Dermis microvascular lymphatic vessel endothelial cell (primary cell): ENCODE measurements at places on chromosomes 6 and 20. TPM values are rescaled to one million over a fixed set of nuclear protein-coding genes. Genes with fewer than 3 reads are reported as not detected.

PTPRA gene
- 18.7 and 25.7 TPM in 2 replicates for total RNA-seq

NKAPL gene
- total RNA-seq = under 0.01 and 0.38 TPM in 2 replicates

GRCh38 chr6:166251211-166251610 lies 57.0 kb downstream of the PRR18 start:
- DNase-seq = no peak

- DNase-seq = no peak
Measured at GRCh38 chr20:56427797-56428196, 15.7 kb downstream of the CASS4 start.

DNA sequence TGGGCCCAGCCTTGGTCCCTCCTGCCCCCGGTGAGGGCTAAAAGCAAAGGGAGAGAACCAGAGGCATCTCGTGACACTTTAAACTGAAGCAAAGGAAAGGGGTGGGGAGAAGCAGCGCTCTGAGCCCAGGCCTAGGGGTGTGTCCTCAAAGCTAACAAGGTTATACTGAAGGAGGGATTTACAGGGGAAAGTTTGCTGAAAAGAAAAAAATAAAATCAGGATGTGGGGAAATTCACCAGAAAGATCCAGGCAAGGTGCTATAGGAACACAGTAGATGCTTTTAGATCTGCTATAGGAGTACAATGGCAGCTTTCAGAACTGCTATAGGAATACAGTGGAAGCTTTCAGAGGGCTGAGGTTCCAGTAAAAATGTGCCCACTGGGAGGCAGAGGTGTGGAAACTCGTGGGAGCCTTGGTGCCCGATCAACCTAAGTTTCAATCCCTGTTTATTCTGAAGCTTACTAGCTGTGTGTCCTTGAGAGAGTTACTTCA lies at the start of gene COL9A1:
Gene COL9A1 (minus strand): TSS at position 51 of the 492 bp plus-strand sequence. CDS start 160 bp downstream, outside the sequence.
- no peak for DNase-seq

GRCh38 chr6:159728531-159728964 lies 1.2 kb downstream of the WTAP start:
- no peak for DNase-seq

GRCh38 chr6:67630146-67630545 lies 1004.9 kb upstream of the ADGRB3 start:
- peak; percentile 51 for DNase-seq

- no peak for DNase-seq
Measured at GRCh38 chr20:20134941-20135575, 82.7 kb downstream of the CFAP61 start.

GRCh38 chr6:3782876-3783832 lies 31.6 kb upstream of the PXDC1 start:
- DNase-seq = no peak

DNA sequence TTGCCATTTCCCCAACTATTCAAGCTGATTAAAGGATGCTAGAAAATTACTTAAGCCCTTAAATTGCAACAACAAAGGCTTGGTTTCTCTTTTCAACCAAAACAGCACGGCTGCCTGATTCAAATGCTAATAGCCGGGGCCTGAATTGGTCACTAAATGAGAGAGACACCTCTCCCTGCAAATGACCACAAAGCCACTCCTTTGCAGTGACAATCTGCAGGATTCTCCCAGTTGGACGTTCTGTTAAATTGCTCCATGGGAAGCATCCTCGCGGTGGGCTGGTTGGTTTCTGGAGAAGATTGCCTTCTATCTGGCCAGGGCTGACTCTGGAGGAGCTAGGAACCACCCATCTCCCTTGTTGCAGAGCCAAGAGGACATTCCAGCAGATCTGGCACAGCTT lies 29.7 kb upstream of the TBXT start:
- DNase-seq = no peak

DNA sequence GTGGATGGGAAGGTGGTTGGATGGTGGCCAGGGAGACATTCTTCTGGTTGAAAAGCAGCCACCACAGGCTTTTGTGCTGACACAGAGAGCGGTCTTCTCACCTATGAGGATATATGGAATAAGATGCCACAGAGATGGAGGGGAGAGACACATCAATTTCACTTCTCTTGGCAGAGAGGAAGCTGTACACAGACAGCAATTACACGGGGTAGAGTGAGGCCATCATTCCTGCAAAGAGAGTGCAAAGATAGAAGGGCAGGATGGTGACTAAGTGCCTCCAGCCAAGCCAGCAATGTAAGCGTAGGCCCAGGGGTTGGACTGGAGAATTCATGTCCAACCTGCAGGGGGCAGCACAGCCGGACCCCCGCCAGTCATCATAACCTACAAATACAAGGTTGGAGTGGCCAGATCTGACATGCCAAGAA lies 56.4 kb downstream of the NRN1 start:
- peak; percentile 62 for DNase-seq
